Activated naive CD8-positive, alpha-beta T cell treated with anti-CD3 and anti-CD28 coated beads, Interleukin-2, amount 10 ng/mL, durations not matched to agents 7 days and 5 days (primary cell): ENCODE measurements at places on chromosomes 4 and X.
A peak's percentile ranks its signal among the peaks of the same experiment; 100 is the strongest.

DNA sequence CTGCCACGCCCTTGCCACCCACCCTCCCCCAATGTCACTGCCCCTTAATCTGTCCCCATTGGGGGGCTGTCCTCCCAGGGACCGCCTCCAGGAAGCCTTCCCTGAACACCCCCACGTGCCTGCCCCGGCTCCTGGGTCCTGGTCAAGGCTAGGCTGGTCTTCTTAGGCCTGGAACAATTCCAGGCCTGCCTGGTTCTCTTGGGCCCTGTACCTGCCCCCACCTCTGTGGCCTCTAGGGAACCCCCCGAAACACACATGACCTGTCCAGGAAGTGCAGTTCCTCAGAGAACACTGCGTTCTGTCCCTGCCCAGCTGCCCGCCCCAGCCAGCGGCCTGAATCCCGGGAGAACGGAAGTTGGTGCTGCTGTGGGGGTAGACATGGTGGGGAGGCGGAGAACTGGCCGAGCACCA, 5.1 kb downstream of the MXD4 start:
- no peaks in the 10 kb centered on the region for H3K4me1 ChIP-seq
- H3K27ac ChIP-seq: no peak overlapping the region
- H3K27me3 ChIP-seq: no peaks in the 10 kb centered on the region
- H3K4me3 ChIP-seq: no peak overlapping the region
- no peaks in the 10 kb centered on the region for H3K36me3 ChIP-seq

DNA sequence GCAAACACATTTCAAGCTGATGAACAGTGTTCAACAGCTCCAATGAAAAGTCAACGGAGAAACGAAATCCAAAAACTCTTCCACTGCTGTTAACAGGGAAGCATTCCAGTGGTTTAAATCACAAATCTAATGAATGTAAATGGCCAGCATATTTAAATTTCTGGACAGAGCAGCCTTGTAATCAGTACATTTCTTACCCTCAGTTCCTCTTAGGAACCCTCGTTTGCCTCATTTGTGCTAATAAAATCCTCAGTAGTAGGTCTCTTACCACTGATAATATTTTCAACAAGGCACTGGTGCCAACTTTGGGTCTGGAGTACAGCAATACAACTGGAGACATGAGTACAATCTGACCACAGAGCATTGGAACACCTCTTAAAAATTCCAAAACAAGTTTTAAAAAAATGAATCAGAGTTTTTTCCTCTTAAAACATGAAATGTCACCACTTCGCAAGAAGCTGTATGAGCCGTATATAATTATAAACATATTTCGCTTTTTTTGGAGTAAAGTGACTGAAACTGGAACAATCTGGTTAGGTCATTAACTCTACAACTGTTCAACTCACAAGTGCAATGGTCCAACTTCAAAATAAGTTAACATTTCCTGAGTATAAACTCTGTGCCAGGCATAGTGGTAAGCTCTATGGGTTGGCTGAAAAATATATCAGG, 211.2 kb downstream of the CPEB2 start:
- H3K27ac ChIP-seq: no peak overlapping the region
- no peaks in the 10 kb centered on the region for H3K36me3 ChIP-seq

GRCh38 chrX:73289039-73289438, 74.4 kb upstream of the NAP1L2 start:
- no peak for DNase-seq
- H3K4me3 ChIP-seq: no peak overlapping the region
- H3K27ac ChIP-seq: no peak overlapping the region
- H3K36me3 ChIP-seq: no peaks in the 10 kb centered on the region
- H3K4me1 ChIP-seq: no peaks in the 10 kb centered on the region

DNA sequence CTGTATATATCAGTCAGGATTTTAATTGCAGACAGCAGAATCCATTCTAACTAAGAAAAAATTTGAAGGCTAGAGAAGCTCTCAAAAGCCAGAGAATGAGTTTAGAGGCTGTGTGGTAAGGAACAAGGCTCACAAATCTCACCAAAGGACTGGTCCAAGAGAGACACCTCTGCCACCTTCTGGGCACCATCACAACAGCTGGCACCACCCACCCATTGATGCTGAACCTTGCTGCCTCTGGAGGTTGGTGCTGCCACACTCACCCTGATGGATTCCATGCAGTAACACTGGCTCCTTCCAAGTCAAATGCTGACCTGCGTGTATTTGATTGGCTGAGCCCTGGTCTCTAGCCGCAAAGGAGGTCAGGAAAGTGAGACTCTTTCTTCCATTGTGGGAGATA, 100.8 kb downstream of the BEND2 start:
- no peaks in the 10 kb centered on the region for H3K36me3 ChIP-seq
- no peaks in the 10 kb centered on the region for H3K4me1 ChIP-seq
- H3K4me3 ChIP-seq: no peak overlapping the region
- peaks cover 2% of the 10 kb centered on the region for H3K27me3 ChIP-seq
- no peak for DNase-seq

- peak overlapping the region; percentile 74 for H3K27ac ChIP-seq
- no peak for DNase-seq
- H3K4me3 ChIP-seq: peak overlapping the region; percentile 61
Observed at GRCh38 chr4:6781113-6781512, 1.4 kb upstream of the KIAA0232 start.

DNA sequence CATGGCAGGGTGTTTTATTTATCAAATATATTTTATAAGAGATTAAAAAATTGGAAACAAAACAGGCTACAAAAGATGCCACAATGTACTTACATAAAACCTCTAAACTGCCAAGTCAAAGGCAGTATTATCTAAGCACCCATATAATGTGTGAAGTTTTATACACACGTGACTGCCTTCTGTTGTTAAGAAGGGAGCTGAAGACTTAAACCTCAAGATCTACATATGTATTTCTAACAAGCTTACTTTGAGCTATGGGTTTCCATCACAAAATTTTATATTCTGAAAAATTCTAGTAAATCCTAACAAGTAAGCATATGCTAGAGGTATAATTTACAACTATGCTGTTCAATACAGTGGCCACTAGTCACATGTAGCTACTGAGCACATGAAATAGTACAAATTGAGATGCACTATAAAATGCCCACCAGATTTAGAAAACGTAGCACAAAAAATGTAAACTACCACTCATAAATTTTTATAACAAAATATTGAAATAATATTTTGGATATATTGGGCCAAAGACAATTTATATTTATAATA, 9.8 kb downstream of the ATP8A1 start:
- H3K27ac ChIP-seq: no peak overlapping the region
- peaks cover 42% of the 10 kb centered on the region for H3K4me1 ChIP-seq
- H3K4me3 ChIP-seq: no peak overlapping the region
- H3K27me3 ChIP-seq: no peaks in the 10 kb centered on the region
